ENCODE measurements at places on chromosomes 6 and 20.

- H3K4me3 ChIP-seq = no peak overlapping the region
- no peaks in the 10 kb centered on the region for H3K4me1 ChIP-seq
- no peaks in the 10 kb centered on the region for H3K27me3 ChIP-seq
- H3K36me3 ChIP-seq = no peaks in the 10 kb centered on the region
- no peak overlapping the region for H3K27ac ChIP-seq
Observed at GRCh38 chr6:155373276-155373675, 59.0 kb upstream of the TFB1M start.

GRCh38 chr20:61424011-61424627, 172.1 kb downstream of the CDH4 start:
- no peak overlapping the region for H3K4me3 ChIP-seq
- no peak for DNase-seq
- no peak overlapping the region for H3K27ac ChIP-seq
- H3K36me3 ChIP-seq = no peaks in the 10 kb centered on the region

GRCh38 chr6:90715093-90715655, 128.3 kb upstream of the MAP3K7 start:
- DNase-seq = no peak
- no peaks in the 10 kb centered on the region for H3K27me3 ChIP-seq
- H3K4me1 ChIP-seq = no peaks in the 10 kb centered on the region
- H3K4me3 ChIP-seq = no peak overlapping the region
- no peak overlapping the region for H3K27ac ChIP-seq
- no peaks in the 10 kb centered on the region for H3K36me3 ChIP-seq

DNA sequence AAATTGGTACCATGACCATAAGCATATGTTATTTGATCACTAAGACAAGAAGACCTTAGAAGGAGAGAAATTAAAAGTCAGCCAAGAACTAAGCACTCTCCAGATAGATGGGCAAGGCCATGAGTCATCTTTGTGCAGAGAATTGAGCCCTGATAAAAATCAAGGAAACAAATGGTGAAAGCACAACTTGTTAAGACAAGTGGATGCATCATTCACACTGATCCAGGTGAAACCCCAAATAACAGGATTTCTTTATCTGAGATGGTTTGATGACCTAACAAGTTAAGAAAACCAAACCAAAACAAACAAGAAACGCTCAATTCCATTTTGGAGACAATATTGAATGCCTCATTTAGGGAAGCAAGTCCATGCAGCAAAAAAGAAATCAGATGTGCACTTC, 121.6 kb downstream of the ADAT2 start:
- no peaks in the 10 kb centered on the region for H3K4me1 ChIP-seq
- no peaks in the 10 kb centered on the region for H3K36me3 ChIP-seq
- no peaks in the 10 kb centered on the region for H3K27me3 ChIP-seq
- no peak overlapping the region for H3K4me3 ChIP-seq

- H3K27ac ChIP-seq = no peak overlapping the region
- H3K4me1 ChIP-seq = peaks cover 14% of the 10 kb centered on the region
Observed at GRCh38 chr20:43584448-43585136, 6.1 kb upstream of the IFT52 start.

GRCh38 chr6:162344646-162345010, 382.9 kb downstream of the PRKN start:
- H3K4me3 ChIP-seq = no peak overlapping the region
- no peak overlapping the region for H3K27ac ChIP-seq
- H3K27me3 ChIP-seq = no peaks in the 10 kb centered on the region
- no peaks in the 10 kb centered on the region for H3K36me3 ChIP-seq
- DNase-seq = no peak

- no peak overlapping the region for H3K4me3 ChIP-seq
- DNase-seq = no peak
- no peak overlapping the region for H3K27ac ChIP-seq
Observed at GRCh38 chr6:68328156-68328555, 306.9 kb upstream of the ADGRB3 start.

Data from Caco-2 (cell line).